ENCODE measurements at places on chromosomes 7 and 10.

GRCh38 chr10:48607356-48608278 is 2.7 kb upstream of the ARHGAP22 start:
- peak; percentile 25 for DNase-seq

- peak; percentile 66 for DNase-seq
These were observed 1.1 kb downstream of the RADIL start for GRCh38 chr7:4882169-4883032.

DNA sequence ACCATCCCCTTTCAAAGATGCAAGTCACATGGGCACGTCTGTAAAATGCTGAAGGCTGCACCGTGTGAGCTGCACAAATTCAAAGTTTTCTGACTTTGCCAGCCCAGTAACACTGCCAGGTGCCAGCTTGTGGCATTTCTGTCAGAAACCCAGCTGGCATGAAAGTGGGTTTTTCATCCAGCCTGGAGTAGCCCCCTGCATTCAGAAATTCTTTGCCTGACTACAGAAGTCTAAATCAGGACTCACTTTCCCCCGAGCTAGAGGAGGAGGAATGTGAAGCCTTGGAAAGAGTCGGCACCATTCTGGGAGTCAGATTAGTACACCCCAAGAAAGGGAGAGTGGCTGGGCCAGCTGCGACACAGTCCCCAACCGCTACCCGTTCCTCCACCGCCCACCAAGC is 56.7 kb upstream of the EN2 start:
- no peak for DNase-seq

GRCh38 chr7:36568452-36568849 is 155.8 kb downstream of the AOAH start:
- no peak for DNase-seq

DNA sequence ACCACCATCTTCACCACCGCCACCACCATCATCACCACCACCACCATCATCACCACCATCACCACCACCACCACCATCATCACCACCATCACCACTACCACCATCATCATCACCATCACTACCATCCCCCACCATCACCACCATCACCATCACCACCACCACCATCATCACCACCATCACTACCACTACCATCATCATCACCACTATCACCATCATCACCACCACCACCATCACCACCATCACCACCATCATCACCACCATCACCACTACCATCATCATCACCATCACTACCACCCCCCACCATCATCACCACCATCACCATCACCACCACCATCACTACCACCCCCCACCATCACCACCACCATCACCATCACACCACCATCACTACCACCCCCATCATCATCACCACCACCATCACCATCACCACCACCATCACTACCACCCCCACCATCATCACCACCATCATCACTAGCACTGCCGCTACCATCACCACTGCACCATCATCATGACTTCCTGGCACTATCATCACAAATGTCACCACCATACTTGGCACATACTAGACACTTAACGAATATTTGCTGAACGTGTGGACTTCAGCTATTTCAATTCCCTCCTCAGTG is 25.3 kb upstream of the FZD8 start:
- no peak for DNase-seq

GRCh38 chr7:24866004-24866615 is 108.8 kb upstream of the GSDME start:
- DNase-seq: no peak

Data from D341Med (cell line).